ENCODE measurements at places on chromosomes 12 and 14.

DNA sequence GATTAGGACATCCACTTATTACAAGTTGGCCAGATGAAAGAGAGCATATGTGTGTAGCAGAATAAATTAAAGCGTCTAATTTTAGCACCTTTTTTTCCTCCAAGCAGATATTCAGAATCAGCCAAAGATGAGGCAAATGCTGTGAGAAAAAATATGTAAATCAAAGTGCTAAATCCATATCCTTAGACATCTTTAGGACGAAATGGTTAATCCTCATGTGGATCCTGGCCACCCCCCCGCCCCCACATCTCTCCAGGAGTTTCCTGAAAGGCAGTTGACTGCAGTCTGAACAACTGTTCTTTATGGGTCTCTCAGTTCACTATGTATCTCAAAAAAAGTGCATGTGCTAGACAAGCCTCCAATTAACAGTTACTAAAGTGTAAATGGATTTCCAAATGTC, 1768.1 kb upstream of the SEL1L start:
- H3K36me3 ChIP-seq, result no peaks in the 10 kb centered on the region
- no peaks in the 10 kb centered on the region for H3K4me1 ChIP-seq
- no peak overlapping the region for H3K4me3 ChIP-seq
- no peak overlapping the region for H3K27ac ChIP-seq

GRCh38 chr14:104370256-104370870, 209.2 kb upstream of the C14orf180 start:
- peaks cover 36% of the 10 kb centered on the region for H3K27me3 ChIP-seq
- no peaks in the 10 kb centered on the region for H3K4me1 ChIP-seq
- H3K27ac ChIP-seq, result no peak overlapping the region
- H3K36me3 ChIP-seq, result no peaks in the 10 kb centered on the region
- no peak overlapping the region for H3K4me3 ChIP-seq

GRCh38 chr12:12178559-12178958, 88.3 kb downstream of the LRP6 start:
- no peaks in the 10 kb centered on the region for H3K36me3 ChIP-seq
- H3K27me3 ChIP-seq, result no peaks in the 10 kb centered on the region
- no peak for DNase-seq
- no peak overlapping the region for H3K27ac ChIP-seq

DNA sequence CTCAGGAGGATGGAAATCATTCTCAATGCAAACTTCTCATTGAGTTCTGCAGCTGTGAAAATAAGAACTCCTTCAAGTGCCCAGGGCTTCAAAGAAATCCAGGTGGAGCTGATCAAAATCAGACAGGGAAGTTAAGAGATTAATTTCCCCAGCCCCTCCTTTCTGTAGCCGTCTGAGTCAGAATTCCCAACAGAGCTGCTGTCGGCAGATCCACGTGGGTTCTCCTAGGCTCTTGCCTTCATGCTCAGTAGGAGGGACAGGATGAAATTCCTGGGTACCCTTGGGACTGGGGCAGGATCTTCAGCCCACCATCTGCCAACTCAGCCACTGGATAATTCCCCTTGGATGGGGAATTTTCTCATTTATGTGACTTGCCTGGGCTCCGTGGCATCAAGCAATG, 13.3 kb downstream of the TGFB3 start:
- H3K36me3 ChIP-seq, result no peaks in the 10 kb centered on the region
- no peaks in the 10 kb centered on the region for H3K27me3 ChIP-seq
- no peak overlapping the region for H3K4me3 ChIP-seq
- DNase-seq, result no peak

DNA sequence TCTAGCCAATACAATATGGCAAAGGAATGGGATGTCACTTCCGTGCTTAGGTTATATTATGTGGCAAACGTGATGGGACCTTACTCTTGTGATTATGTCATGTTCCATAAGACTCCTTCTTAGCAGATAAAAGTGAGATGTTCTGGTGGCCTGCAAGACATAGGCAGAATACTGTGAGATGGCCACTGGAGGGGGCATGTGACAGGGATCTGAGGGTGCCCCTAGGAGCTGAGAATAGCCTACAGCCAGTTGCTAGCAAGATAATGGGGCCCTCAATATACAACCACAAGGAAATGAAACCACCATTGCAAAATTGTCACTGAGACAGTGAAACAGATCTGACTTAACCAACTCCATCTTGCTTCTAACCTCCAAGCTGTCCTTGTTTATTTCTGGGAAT, 151.4 kb upstream of the SSTR1 start:
- no peaks in the 10 kb centered on the region for H3K36me3 ChIP-seq
- no peaks in the 10 kb centered on the region for H3K27me3 ChIP-seq
- H3K4me3 ChIP-seq, result no peak overlapping the region
- H3K27ac ChIP-seq, result no peak overlapping the region
- H3K4me1 ChIP-seq, result no peaks in the 10 kb centered on the region
- DNase-seq, result no peak

- no peaks in the 10 kb centered on the region for H3K27me3 ChIP-seq
- no peaks in the 10 kb centered on the region for H3K36me3 ChIP-seq
- H3K4me1 ChIP-seq, result peaks cover 41% of the 10 kb centered on the region
- H3K27ac ChIP-seq, result peak overlapping the region; percentile 95
- DNase-seq, result peak; percentile 36
- no peak overlapping the region for H3K4me3 ChIP-seq
These were observed 2.9 kb upstream of the RAB35 start for GRCh38 chr12:120119271-120119973.

DNA sequence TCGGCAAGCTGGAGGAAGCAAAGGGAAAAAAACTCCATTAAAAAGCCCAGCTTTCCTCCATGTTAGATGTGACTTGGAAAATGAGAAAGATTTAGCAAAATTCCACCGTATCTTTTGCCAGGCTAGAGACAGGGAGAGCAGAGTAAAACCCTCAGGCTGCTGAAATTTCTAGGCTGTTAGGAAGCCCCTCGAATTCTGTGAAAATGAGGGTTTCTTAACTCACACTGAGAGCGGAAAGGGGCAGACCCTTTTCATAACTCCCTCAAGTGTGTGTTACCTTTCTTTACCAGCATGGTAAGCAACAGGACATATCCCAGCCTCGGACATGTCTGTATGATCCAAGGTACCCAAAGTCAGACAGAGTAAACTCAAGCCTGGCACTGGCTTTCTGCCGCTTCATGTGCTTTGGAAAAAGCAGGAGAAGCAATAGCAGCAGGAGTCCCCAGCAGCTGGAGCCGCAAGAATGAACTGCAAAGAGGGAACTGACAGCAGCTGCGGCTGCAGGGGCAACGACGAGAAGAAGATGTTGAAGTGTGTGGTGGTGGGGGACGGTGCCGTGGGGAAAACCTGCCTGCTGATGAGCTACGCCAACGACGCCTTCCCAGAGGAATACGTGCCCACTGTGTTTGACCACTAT, at the start of gene RHOJ:
TSS of gene RHOJ (plus strand) at position 37 of the 637 bp plus-strand sequence. CDS start at position 464, 427 bp downstream.
- no peaks in the 10 kb centered on the region for H3K27me3 ChIP-seq
- no peak within 1 kb of the TSS for H3K4me3 ChIP-seq
- H3K4me1 ChIP-seq, result no peaks in the 10 kb centered on the region
- no peaks in the 10 kb centered on the region for H3K36me3 ChIP-seq
- no peak within 1 kb of the TSS for H3K27ac ChIP-seq

GRCh38 chr14:68469208-68469713, 323.6 kb downstream of the ZFP36L1 start:
- H3K4me3 ChIP-seq, result no peak overlapping the region
- no peak for DNase-seq
- H3K4me1 ChIP-seq, result no peaks in the 10 kb centered on the region
- H3K27me3 ChIP-seq, result no peaks in the 10 kb centered on the region
- no peak overlapping the region for H3K27ac ChIP-seq
- no peaks in the 10 kb centered on the region for H3K36me3 ChIP-seq

GRCh38 chr14:96102081-96102856, 63.1 kb downstream of the C14orf132 start:
- H3K4me3 ChIP-seq, result no peak overlapping the region
- no peak for DNase-seq
- no peak overlapping the region for H3K27ac ChIP-seq

GRCh38 chr14:72451054-72451972, 442.6 kb downstream of the DPF3 start:
- peak overlapping the region; percentile 98 for H3K27ac ChIP-seq
- no peaks in the 10 kb centered on the region for H3K36me3 ChIP-seq
- H3K27me3 ChIP-seq, result no peaks in the 10 kb centered on the region
- H3K4me3 ChIP-seq, result no peak overlapping the region

GRCh38 chr12:53623548-53624385, 2.4 kb downstream of the ATF7 start:
- no peaks in the 10 kb centered on the region for H3K36me3 ChIP-seq
- no peaks in the 10 kb centered on the region for H3K27me3 ChIP-seq
- no peak overlapping the region for H3K27ac ChIP-seq
- H3K4me3 ChIP-seq, result no peak overlapping the region
- peaks cover 16% of the 10 kb centered on the region for H3K4me1 ChIP-seq

GRCh38 chr14:67643713-67644112, 24.0 kb downstream of the ARG2 start:
- H3K36me3 ChIP-seq, result no peaks in the 10 kb centered on the region
- H3K27me3 ChIP-seq, result no peaks in the 10 kb centered on the region
- H3K27ac ChIP-seq, result no peak overlapping the region

DNA sequence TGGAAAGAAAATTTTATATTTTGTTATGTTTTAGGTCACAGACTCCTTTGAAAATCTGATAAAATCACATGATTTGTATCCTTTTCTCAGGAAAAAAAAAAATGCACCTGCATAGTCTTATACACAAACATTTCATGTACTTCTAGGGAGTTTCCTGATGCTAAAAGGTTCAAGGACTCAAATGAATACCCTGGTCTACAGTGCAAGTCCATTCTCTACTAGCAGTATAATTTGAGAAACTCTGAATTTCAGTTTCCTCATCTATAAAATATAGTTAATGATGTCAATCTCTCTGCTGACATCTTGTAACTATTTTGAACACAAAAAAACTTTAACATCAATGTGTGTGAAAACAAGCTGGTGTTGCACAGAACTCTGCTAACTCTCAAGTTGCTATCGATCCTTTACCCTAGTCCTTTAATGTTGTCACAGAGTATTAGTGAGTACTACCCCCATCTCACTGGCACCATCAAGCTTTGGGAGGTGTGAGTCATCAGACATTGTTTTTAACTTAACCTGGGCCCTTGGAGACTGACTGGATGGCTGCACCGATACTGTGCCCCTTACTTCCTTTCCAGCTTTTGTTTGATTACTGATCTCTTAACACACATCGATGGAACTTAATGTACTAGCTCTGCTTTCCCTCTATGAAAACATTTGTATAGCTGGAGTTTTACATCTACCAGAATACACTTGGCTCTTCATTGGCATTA, 251.9 kb upstream of the SOX5 start:
- no peak overlapping the region for H3K4me3 ChIP-seq
- H3K36me3 ChIP-seq, result no peaks in the 10 kb centered on the region
- DNase-seq, result no peak

DNA sequence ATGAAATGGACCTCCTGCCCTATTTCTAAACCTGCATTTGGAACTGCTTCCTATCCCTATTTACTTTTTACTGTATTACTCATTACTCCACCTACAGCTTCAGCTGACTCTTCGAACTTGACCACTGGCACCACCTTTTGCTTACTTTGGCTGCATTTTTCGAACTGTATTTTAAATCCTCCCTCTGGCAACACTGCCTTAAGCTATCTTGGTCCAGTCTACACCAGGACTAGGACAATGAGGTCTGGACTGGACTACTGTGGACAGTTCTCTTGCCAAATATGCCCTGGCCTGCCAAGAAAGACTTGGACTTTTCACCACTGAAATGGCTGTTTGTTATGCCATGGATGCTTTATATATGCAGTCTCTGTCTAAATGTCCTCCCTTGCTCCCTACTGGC, 328.1 kb downstream of the BTG1 start:
- no peaks in the 10 kb centered on the region for H3K36me3 ChIP-seq
- no peaks in the 10 kb centered on the region for H3K27me3 ChIP-seq
- no peak overlapping the region for H3K27ac ChIP-seq
- no peak for DNase-seq
- no peak overlapping the region for H3K4me3 ChIP-seq
- no peaks in the 10 kb centered on the region for H3K4me1 ChIP-seq

DNA sequence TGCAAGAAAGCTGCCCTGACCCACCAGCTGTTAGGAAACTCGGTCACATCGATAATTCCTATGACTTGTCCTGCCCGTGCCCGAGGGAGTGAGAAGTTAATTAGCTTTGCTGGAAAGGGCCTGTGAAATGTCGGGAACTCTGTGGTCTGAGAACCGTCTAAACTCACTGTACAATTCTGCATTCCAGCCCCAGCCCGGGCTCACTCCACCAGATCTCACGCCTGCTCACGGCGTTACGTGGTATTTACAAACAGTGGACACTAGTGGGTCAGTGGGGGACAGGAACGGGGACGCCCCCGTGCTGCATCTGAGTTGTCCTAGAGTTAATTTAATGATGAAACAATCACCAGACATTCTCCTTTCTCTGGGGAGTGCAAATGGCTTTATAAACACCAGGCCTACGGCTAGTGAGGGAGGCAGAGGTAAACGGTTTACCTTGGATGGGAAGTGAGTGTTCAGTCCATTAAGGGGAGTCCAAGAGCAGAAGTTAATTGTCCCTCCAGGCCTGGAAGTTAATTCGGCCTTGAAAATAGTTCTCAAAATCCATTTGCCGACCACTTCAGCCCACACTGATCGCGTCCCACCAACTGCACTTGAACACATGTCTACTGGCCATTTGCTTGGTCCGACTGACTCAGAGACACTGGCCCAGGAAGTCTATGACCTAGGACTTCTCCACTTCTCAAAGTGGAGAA, 93.5 kb upstream of the MED13L start:
- H3K27me3 ChIP-seq, result no peaks in the 10 kb centered on the region
- DNase-seq, result no peak
- H3K4me3 ChIP-seq, result no peak overlapping the region
- H3K27ac ChIP-seq, result no peak overlapping the region

- H3K27me3 ChIP-seq, result no peaks in the 10 kb centered on the region
- H3K36me3 ChIP-seq, result no peaks in the 10 kb centered on the region
- no peak for DNase-seq
- H3K27ac ChIP-seq, result no peak overlapping the region
- H3K4me1 ChIP-seq, result no peaks in the 10 kb centered on the region
These were observed 192.1 kb downstream of the TMEM132C start for GRCh38 chr12:128459067-128459466.

DNA sequence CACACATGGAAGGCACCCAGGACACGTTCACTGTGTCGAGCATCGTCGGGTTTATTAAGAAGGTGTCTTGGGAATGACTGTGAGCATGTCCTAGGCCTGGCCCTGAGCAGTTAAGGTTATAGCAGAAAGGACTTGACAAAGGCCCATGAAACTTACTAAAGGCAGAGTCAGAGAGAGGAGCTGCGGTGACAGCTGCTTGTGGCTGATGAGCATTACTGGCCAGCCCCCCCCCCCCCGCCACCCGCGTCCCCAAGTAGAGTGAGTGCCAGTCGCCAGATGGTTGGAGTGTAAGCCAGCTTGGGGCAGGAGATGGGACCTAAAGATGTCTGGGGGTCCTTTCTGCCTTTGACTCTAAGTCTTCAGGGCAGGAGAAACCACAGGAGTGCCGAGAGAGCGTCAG, 169.9 kb downstream of the TSPAN9 start:
- DNase-seq, result no peak
- no peak overlapping the region for H3K27ac ChIP-seq
- peaks cover 100% of the 10 kb centered on the region for H3K27me3 ChIP-seq
- no peaks in the 10 kb centered on the region for H3K4me1 ChIP-seq
- H3K4me3 ChIP-seq, result no peak overlapping the region
- no peaks in the 10 kb centered on the region for H3K36me3 ChIP-seq

GRCh38 chr14:85235868-85236267, 294.1 kb upstream of the FLRT2 start:
- no peaks in the 10 kb centered on the region for H3K4me1 ChIP-seq
